ENCODE measurements at places on chromosomes 12 and 14.

DNA sequence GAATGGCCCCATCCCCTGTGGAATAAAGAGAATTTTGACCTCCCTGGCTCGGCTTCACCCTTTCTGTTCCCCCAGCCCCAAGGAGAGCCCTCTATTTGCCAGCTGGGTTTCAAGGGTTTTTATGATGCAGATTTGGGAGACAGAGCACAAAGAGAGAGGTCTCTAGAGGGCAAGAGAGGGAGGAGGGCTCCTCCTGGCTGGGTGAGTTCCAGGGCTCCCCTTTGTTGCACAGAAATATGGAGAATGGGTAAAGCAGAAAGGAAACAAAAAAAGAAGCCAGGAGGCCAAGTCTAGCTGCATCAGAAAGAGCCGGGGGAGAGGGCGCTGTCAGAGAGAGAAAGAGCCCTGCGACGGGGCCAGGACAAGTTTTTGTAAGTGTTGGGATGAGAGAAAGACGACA lies 319.6 kb upstream of the RTL1 start:
- DNase-seq, result no peak

- no peak for DNase-seq
These were observed 100.7 kb downstream of the ELK3 start for GRCh38 chr12:96294831-96295230.

DNA sequence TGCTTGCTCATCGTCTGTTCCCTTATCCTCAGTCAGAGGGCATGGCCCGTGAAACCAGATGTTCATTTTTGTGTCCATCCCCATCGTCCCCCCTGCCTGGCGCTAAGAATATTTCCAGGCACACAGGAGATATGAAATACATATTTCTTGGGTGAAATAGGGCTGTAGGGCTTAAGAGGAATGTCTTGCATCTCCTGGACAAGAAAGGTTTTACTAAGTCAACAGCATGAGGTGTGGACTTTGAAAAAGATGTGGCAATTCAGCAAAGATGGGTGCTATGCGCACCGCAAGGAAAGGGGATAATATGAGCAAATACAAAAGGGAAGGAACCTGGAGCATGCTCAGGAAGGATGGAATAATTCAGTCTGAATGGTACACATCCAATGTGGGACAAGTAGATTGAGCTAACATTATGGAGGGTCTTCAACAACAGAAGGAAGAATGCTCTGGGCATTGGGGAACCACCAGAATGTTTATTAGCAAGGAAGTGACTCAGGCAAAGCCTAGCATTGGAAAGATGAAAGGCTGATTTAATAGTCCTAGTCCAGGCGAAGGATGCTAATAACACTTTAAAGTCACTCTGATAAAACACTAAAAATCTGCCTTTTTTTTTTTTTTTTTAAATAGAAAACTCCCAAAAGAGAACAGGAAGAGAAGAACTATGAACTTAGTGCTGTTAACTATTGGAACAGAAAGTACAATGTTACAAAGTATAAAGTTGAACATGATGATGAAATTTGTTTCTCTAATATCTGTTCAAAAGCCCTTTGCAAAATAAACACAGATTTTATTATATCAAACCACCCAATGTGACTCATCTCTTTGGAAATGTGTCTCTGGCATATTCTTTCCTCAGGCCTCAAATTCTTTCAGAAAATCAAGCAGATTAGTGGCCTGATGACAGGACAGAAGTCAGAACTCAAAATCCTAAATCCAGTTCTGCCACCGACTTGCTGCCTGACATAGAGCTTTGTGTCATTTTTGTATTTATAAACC lies 449.5 kb downstream of the BCAT1 start:
- DNase-seq, result no peak

- DNase-seq, result no peak
These were observed 9.8 kb upstream of the SSTR1 start for GRCh38 chr14:38197784-38198335.

GRCh38 chr14:104746071-104746545 lies 6.8 kb upstream of the SIVA1 start:
- no peak for DNase-seq

DNA sequence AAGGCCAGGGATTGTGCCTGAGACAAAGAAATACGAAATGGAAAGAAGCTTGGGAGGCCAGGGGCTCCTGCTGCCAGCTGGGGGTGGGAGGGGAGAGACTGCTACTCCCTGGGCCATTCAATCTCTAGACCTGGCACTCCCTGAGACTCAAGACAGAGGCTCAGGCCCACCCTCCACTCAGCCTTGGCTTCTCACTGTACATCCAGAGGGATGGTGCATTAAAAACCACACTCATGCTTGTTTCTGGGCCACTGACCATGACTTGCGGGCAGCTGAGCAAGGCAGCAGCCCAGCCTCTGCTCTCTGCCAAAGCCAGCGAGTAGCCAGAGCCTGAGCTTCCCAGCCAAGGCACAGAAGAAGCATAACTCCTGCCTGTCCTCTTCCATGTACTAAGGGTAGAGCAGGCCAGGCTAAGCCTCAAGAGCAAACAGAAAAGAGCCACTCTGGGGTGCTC lies 41.5 kb downstream of the PITPNM2 start:
- no peak for DNase-seq

GRCh38 chr12:87051621-87052020 lies 795.4 kb upstream of the MGAT4C start:
- no peak for DNase-seq

GRCh38 chr12:18629916-18630315 lies 107.9 kb downstream of the PLCZ1 start:
- no peak for DNase-seq

DNA sequence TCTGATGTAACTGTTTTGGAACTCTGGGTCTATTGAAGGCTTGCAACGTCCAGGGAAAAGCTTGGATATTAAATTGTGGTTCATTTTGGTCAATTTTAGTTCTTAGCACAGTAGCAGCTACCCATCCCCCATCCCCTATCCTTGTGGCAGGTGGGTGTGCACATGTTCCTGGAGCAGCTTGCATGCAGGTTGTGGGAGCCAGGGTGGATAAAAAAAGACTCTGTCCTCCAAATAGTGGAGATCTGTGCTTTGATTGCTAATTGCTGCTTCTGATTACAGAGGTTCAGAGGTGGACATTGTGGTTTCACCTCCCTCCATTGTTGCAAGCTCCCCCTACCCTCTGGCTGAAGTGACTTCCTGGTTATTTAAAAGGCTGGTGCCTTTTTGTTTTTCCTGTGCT lies 23.1 kb downstream of the ATP23 start:
- no peak for DNase-seq

DNA sequence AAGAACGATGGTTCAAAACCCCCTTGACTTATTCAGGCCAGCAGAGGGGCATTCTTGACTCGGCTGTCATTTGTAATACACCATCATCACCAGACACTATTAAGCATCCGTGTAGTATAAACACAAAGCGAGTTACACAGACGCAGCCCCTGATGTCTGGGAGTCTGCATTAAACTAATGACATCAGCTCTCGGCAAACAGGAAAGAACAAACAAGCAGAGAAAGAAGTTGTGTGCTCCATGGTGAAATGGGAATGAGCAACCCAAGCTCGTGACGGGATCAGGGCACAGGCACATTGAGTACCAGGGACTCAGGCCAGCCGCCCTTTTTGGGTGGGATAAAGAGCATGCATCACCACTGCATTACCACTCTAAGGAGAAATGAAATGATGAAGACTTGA lies 460.1 kb downstream of the MED13L start:
- DNase-seq, result no peak

GRCh38 chr12:22286569-22286968 lies 47.9 kb downstream of the ST8SIA1 start:
- no peak for DNase-seq

GRCh38 chr12:92571844-92572543 lies 130.8 kb upstream of the PLEKHG7 start:
- DNase-seq, result no peak

- DNase-seq, result no peak
These were observed 7.9 kb upstream of the TINF2 start for GRCh38 chr14:24250354-24250753.

GRCh38 chr14:73462048-73462715 lies 3.8 kb upstream of the NUMB start:
- no peak for DNase-seq

GRCh38 chr12:44020555-44020954 lies 184.7 kb downstream of the TMEM117 start:
- no peak for DNase-seq

GRCh38 chr14:100165831-100166440 lies 6.5 kb upstream of the DEGS2 start:
- no peak for DNase-seq

DNA sequence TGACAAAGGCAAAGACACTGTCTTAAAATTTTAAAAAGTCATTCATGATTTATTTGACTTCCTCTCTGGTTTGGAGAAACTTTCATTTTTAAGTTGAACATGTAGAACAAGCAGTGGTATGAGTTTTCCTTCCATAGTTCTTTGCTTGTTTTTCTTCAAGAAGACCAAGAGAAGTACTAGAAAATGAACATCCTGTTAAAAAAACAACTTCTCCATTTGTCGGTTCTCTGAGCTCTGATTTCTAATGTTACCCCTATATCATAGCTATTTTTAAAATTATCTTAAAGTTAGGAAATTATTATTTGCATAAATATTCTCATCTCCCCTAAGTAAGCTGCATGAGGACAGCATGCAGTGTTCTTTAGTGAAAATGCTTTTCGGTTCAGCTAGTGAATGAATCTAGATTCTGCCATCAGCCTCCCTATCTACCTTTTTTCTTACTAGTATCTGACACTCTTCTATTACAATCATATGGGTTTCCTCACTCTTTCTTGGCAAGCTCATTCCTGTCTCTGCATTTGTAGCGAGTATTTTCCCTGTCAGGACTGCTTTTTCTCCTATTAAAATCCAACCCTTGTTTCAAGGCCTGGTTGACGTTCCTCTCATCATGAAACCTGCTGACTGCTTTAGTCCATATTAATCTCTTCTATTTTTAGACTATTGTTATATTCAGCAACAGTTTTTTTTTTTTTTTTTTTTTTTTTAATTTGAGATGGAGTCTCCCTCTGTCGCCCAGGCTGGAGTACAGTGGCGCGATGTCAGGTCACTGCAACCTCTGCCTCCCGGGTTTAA lies 15.8 kb downstream of the DIP2B start:
- no peak for DNase-seq

DNA sequence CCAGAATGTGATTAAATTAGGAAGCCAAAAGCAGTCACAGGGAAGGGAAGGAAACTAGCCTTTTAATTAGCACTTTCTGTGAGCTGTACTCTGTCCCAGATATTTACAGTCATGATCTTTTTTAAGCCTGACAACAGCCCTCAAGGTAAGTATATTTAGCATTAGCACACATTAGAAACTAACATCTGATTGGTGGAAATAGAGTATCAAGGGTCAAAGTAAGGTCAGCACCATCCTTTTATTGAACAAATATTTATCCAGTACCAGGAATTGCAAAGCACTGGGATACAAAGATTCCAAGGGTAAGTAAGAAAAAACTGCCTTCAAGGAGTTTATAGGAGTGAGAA lies 28.2 kb downstream of the RPGRIP1 start:
- DNase-seq, result no peak

DNA sequence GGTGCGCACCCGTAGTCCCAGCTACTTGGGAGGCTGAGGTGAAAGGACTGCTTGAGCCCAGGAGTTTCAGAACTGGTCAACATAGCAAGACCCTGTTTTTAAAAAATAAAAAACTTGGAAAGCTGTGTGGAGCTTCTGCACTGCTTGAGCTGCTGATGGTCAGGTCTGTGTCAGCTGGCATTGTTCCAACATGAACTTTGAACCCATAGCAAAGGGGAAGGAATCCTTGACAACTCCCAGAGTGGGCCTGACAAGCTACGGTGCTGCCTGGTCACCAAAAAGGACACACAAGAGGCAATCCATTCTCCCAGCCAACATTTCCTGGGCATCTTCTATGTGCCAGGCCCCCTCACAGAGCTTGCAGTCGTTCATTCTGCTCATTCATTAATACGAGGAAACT lies 16.4 kb upstream of the LTBP2 start:
- no peak for DNase-seq

- no peak for DNase-seq
These were observed 20.5 kb downstream of the TMEM116 start for GRCh38 chr12:111992464-111992863.

GRCh38 chr14:80269353-80269925 lies 58.1 kb upstream of the DIO2 start:
- DNase-seq, result no peak

GRCh38 chr12:116434155-116435011 lies 124.8 kb upstream of the MAP1LC3B2 start:
- DNase-seq, result no peak

GRCh38 chr14:94857950-94858349 lies 88.0 kb upstream of the GSC start:
- DNase-seq, result no peak

GRCh38 chr12:591167-592023 lies 71.8 kb downstream of the NINJ2 start:
- no peak for DNase-seq

GRCh38 chr12:105892362-105892910 lies 246.3 kb downstream of the NUAK1 start:
- no peak for DNase-seq

GRCh38 chr14:96434040-96434439 lies 42.1 kb downstream of the AK7 start:
- no peak for DNase-seq

DNA sequence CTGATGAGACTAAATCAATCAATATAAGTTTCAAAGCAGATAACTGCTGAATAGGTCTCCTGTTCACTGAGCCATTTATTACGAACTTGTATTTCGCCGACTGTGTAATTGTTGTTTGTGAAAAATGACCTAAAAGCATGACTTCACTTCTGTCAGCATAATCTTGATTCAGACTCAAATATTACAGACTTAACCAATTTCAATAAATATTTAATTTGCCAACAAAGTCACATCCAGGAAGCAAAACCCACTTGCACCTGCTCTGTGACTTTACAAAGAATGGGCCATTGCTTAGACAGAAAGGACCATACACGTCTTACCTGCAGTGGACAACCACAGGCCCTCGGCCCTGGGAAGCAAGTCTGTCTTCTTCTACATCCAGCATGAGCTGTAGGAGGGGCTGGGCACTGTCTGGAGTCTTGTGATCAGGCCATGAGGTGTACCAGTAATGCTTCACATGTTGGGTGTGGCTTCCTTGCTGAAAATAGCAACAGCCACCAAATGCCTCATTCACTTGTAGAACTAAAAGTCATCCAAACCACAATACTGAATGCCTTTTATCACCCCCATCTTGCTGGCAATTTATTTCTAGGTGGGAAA lies 23.5 kb upstream of the PTPRB start:
- no peak for DNase-seq

DNA sequence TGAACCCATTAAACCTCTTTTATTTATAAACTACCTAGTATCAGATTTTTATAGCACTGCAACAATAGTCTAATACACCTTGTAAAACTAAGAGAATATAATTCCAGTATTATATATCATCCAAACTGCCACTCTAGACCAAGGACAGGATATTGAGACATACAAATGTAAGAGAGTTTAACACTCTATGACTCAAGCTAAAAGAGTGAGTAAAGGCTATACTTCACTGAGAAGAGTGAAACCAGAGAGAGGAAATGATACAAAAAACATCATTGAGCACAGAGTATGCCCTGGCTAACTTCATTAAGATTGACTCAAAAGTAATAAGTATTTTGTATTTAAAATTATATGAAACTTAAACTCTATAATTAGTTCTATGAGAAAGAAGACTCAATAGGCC lies 1951.9 kb upstream of the SEL1L start:
- DNase-seq, result no peak

GRCh38 chr12:5631497-5631896 lies 199.6 kb downstream of the NTF3 start:
- no peak for DNase-seq

- no peak for DNase-seq
These were observed 117.3 kb downstream of the MED13L start for GRCh38 chr12:116160231-116160630.

GRCh38 chr14:103492156-103492925 lies 30.3 kb downstream of the CKB start:
- no peak for DNase-seq

- DNase-seq, result no peak
These were observed 255.3 kb upstream of the GARIN6 start for GRCh38 chr12:99392091-99392850.

Data from stimulated activated CD8-positive, alpha-beta memory T cell treated with anti-CD3 and anti-CD28 coated beads, Interleukin-7, amount 100 ng/mL, for 24 hours (primary cell).